ENCODE measurements at places on chromosomes 7 and 10.
A peak's percentile ranks its signal among the peaks of the same experiment; 100 is the strongest.

- DNase-seq, result no peak
Observed at GRCh38 chr10:67464278-67464677, 231.7 kb downstream of the CTNNA3 start.

- no peak for DNase-seq
Observed at GRCh38 chr7:107213193-107213788, 44.5 kb downstream of the HBP1 start.

- peak; percentile 55 for DNase-seq
Observed at GRCh38 chr7:139825666-139826290, 3.3 kb upstream of the TBXAS1 start.

DNA sequence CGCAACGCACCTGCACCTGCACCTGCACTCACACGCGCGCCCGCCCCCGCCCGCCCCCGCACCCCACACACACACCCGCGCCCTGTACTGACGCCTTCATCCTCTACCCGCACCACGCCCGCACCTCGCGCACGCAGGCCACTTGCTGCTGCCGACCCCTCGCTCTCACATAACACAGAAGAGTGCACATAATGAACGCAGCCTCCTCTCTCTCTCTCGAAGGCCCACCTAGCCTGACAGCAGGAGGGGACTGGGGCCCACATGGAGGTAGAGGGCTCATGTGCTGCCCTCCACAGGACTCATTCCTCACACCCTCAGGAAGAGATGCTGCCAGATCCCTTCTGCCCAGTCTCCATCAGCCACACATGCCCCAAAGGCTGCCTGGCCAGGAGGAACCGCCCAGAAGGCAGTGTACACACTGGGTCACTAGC, 432 bp upstream of the CAMK2B start:
- no peak for DNase-seq

DNA sequence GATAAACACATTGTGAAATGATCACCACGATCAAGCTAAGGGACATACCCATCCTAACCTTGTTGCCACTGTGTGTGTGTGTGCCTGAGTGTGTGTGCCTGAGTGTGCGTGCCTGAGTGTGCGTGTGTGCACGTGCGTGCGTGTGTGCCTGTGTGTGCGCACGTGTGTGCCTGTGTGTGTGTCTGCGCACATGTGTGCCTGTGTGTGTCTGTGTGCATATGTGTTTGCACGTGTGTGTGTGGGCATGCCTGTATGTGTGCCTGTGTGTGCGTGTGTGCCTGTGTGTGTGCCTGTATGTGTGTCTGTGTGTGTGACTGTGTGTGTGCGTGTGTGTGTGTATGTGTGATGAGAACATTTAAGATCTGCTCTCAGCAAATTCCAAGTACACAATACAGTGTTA, 244.1 kb upstream of the DPP6 start:
- no peak for DNase-seq

Measured in fibroblast of skin of right quadriceps (primary cell).